Keratinocyte (primary cell): ENCODE measurements at places on chromosomes 6 and 20. TPM values are rescaled to one million over a fixed set of nuclear protein-coding genes. Genes with fewer than 3 reads are reported as not detected.
A peak's percentile ranks its signal among the peaks of the same experiment; 100 is the strongest.

- H3K27ac ChIP-seq: no peak overlapping the region
- DNase-seq: no peak
- no peak overlapping the region for H3K4me3 ChIP-seq
- H3K36me3 ChIP-seq: no peaks in the 10 kb centered on the region
- no peaks in the 10 kb centered on the region for H3K4me1 ChIP-seq
- peaks cover 33% of the 10 kb centered on the region for H3K27me3 ChIP-seq
These were observed 70.5 kb upstream of the SLCO4A1 start for GRCh38 chr20:62571669-62572344.

- H3K36me3 ChIP-seq: no peaks in the 10 kb centered on the region
- H3K27me3 ChIP-seq: no peaks in the 10 kb centered on the region
- no peak for DNase-seq
- peaks cover 17% of the 10 kb centered on the region for H3K4me1 ChIP-seq
These were observed 73.8 kb downstream of the MAP3K5 start for GRCh38 chr6:136718476-136718875.

Gene OPRM1
- not detected in 3 replicates for polyA plus RNA-seq

Gene DAAM2
- polyA plus RNA-seq: 0.01 TPM in 1 of 3 replicates, not detected in the others

Gene HCK
- polyA plus RNA-seq: 0.03 TPM in 1 of 3 replicates, not detected in the others

DNA sequence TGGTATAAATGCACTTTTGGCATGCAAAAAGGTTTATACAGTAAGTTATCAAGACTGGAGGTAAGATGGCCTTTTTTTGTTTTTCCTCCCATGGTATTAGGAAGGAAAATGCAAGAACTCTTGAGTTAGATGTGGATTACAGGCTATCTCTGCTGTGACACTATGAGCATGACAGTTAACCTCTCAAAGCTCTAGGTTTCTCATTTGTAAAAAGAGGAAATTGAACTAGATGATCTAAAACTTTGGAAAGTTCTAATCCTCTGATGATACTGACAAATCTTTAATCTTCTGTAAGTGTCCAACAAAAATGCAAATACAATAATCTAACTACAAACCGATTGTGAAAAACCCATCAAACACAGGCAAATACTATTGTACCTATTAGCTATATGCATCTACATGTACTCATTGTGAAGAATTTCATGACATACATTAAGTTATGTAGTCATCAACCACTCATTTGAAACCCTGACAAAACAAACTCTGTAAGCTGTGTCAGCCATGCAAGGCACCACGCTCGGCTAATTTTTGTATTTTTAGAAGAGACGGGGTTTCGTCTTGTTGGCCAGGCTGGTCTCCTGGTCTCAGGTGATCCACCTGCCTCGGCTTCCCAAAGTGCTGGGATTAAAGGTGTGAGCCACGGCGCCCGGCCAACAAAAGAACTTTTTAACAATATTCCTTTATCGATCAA, 4.2 kb downstream of the CDK19 start:
- peaks cover 7% of the 10 kb centered on the region for H3K4me1 ChIP-seq
- DNase-seq: no peak
- H3K36me3 ChIP-seq: no peaks in the 10 kb centered on the region
- no peaks in the 10 kb centered on the region for H3K27me3 ChIP-seq

GRCh38 chr20:22437354-22437753, 147.0 kb downstream of the FOXA2 start:
- H3K36me3 ChIP-seq: no peaks in the 10 kb centered on the region
- H3K4me1 ChIP-seq: no peaks in the 10 kb centered on the region
- no peaks in the 10 kb centered on the region for H3K27me3 ChIP-seq

GRCh38 chr6:137571854-137572253, 77.7 kb upstream of the OLIG3 start:
- H3K4me1 ChIP-seq: no peaks in the 10 kb centered on the region
- no peak overlapping the region for H3K4me3 ChIP-seq
- no peaks in the 10 kb centered on the region for H3K36me3 ChIP-seq
- no peak for DNase-seq

Gene BPIFB1
- not detected in 3 replicates for polyA plus RNA-seq

Gene SIRPB1
- 0.06 TPM in 1 of 3 replicates, not detected in the others for polyA plus RNA-seq

- no peaks in the 10 kb centered on the region for H3K36me3 ChIP-seq
- H3K4me1 ChIP-seq: peaks cover 52% of the 10 kb centered on the region
- no peaks in the 10 kb centered on the region for H3K27me3 ChIP-seq
- DNase-seq: peak; percentile 89
- H3K4me3 ChIP-seq: peak within 1 kb of the TSS; percentile 60
These were observed at the start of gene JPH2 for GRCh38 chr20:44187054-44187771. Gene JPH2 (minus strand): TSS chr20:44187188. CDS start chr20:44186705, 483 bp downstream.

DNA sequence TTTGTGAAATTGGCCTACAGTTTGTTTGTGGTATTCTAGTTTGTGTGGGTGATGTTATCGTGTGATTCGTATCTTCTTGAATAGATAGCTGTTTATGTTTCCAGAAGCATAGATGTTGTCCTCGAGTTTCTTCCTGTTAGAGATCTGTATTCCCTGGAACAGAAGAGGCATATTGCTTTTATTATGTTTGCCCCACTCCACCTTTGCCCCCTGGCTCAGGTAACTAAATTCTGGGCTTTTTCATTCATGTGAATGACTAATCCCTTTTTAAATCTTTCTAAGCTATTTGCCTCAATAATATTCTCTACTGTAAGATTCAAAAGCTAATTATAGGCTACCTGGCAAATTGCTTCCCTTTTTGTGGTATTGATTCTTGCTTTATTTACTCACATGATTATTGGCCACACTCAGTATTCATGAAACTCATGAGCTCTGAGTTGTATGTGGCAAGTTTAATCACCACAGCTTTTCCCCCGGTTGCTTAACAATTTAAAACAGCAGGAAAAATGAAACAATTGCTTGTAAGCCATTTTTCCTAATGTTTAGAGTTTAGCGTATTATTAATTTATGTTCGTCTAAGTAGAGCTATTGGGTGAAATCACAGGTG, 12.6 kb downstream of the RNF217 start:
- H3K4me3 ChIP-seq: no peak overlapping the region
- peaks cover 18% of the 10 kb centered on the region for H3K4me1 ChIP-seq
- no peaks in the 10 kb centered on the region for H3K27me3 ChIP-seq
- H3K27ac ChIP-seq: no peak overlapping the region

Gene APOBEC2
- polyA plus RNA-seq: 0.05 TPM in 1 of 3 replicates, not detected in the others

DNA sequence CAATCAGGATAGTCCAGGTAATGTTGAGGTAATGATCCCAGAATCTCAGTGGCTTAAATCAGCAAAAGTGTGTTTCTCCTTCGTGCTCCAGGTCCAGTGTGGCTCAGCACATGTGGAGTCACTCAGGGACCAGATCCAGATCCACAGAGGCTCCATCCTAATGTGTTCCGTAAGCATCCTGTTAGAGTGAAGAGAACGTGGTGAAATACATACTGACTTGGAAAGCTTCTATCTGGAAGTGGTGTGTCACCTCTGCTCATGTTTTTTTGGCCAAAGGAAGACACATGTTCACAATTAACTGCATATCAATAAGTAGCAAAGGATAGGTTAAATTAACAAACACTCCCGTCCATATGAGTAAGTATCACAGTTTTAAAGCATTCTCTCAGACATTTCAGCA, 26.8 kb upstream of the PREP start:
- peaks cover 25% of the 10 kb centered on the region for H3K4me1 ChIP-seq
- H3K27me3 ChIP-seq: no peaks in the 10 kb centered on the region
- H3K36me3 ChIP-seq: no peaks in the 10 kb centered on the region
- no peak overlapping the region for H3K27ac ChIP-seq
- no peak for DNase-seq

- no peaks in the 10 kb centered on the region for H3K36me3 ChIP-seq
- no peak for DNase-seq
- no peak overlapping the region for H3K27ac ChIP-seq
- H3K4me3 ChIP-seq: no peak overlapping the region
- peaks cover 38% of the 10 kb centered on the region for H3K27me3 ChIP-seq
These were observed 82.9 kb downstream of the SCML4 start for GRCh38 chr6:107741191-107741680.

GRCh38 chr20:58467572-58468527, 47.3 kb downstream of the APCDD1L start:
- no peak overlapping the region for H3K4me3 ChIP-seq
- DNase-seq: no peak
- H3K36me3 ChIP-seq: no peaks in the 10 kb centered on the region
- no peak overlapping the region for H3K27ac ChIP-seq
- H3K27me3 ChIP-seq: no peaks in the 10 kb centered on the region

GRCh38 chr20:48879612-48880245, 41.8 kb upstream of the ARFGEF2 start:
- no peak for DNase-seq

- H3K4me1 ChIP-seq: no peaks in the 10 kb centered on the region
- no peaks in the 10 kb centered on the region for H3K27me3 ChIP-seq
- H3K4me3 ChIP-seq: no peak overlapping the region
- no peaks in the 10 kb centered on the region for H3K36me3 ChIP-seq
- no peak overlapping the region for H3K27ac ChIP-seq
These were observed 94.8 kb downstream of the BTBD3 start for GRCh38 chr20:12012241-12013222.

GRCh38 chr20:1827974-1828785, 67.0 kb upstream of the SIRPA start:
- H3K27me3 ChIP-seq: no peaks in the 10 kb centered on the region
- H3K4me1 ChIP-seq: peaks cover 38% of the 10 kb centered on the region
- no peaks in the 10 kb centered on the region for H3K36me3 ChIP-seq
- peak overlapping the region; percentile 93 for H3K27ac ChIP-seq
- DNase-seq: no peak

DNA sequence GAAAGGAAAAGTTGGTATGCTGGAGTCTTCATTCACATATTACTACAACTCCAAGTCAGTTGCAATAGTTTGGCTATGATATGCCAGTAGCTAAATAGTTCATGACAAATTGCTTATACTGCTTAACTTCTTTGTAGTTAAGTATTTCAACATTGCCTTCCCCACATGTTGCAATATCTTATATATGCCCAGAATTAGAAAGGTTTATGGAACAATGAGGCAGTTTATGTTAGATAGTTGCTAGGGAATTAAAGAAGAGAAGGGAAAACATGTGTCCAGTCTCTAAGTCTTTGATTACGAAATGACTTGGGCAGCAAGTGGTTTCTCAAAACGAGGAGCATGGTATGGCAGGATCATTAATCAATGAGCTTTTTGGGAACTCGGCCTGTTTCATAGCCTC, 145.8 kb downstream of the PLCB4 start:
- DNase-seq: no peak
- no peaks in the 10 kb centered on the region for H3K27me3 ChIP-seq
- H3K4me3 ChIP-seq: no peak overlapping the region
- H3K4me1 ChIP-seq: no peaks in the 10 kb centered on the region
- no peak overlapping the region for H3K27ac ChIP-seq

- DNase-seq: no peak
- no peak overlapping the region for H3K27ac ChIP-seq
- no peaks in the 10 kb centered on the region for H3K4me1 ChIP-seq
- no peaks in the 10 kb centered on the region for H3K27me3 ChIP-seq
- H3K4me3 ChIP-seq: no peak overlapping the region
These were observed 186.1 kb upstream of the SCGN start for GRCh38 chr6:25465941-25466340.

DNA sequence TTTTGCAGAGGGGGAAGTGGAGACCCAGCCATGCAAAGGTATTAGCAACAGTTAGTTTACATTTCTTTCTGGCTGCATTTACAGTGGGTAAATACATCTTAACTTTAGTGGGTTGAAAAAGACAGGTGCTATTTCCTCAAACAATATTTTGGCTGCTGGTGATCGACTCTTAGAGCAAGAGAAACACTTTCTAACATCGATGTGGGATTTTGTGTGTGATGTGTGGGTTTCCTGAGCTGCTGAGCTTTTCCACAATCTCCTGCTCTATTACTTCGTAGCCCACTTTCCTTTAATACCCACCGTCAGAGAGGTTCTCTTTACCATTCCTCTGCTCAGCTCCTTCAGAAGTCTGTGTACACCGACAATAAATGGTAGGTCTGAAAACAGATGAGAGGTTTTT, 339.0 kb downstream of the NRN1 start:
- H3K36me3 ChIP-seq: no peaks in the 10 kb centered on the region
- no peaks in the 10 kb centered on the region for H3K27me3 ChIP-seq
- no peak overlapping the region for H3K4me3 ChIP-seq
- no peak for DNase-seq
- peaks cover 33% of the 10 kb centered on the region for H3K4me1 ChIP-seq

GRCh38 chr6:92380803-92381601, 1038.4 kb downstream of the EPHA7 start:
- H3K4me3 ChIP-seq: no peak overlapping the region
- no peaks in the 10 kb centered on the region for H3K27me3 ChIP-seq
- no peaks in the 10 kb centered on the region for H3K36me3 ChIP-seq
- DNase-seq: no peak
- H3K27ac ChIP-seq: no peak overlapping the region
- H3K4me1 ChIP-seq: no peaks in the 10 kb centered on the region

DNA sequence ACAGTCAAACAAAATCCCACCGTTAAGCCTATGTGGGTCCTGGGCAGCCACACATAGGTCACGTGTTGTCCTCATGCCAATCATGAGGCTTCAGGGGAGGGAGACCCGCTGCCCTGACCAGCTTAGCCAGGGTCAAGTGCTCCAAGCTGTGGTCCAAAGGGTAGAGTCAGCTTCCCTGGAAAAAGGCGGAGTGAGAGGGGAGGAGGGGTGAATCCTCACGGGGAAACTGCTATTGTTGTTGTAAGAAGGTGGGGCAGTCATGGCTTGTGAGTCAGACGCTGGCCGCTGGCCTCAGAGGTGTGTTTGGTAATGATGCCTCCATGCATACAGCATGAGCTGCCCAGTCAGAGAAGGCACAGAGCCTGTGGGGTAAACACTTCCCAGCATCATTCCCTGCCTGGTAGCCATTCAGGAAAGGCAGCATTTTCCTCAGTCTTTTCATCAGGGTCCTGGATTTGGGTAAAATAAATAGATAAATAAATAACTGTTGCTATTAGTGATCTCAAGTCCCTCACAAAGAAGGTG, 8.7 kb downstream of the CST3 start:
- peaks cover 8% of the 10 kb centered on the region for H3K36me3 ChIP-seq
- H3K27ac ChIP-seq: peak overlapping the region; percentile 21
- H3K4me1 ChIP-seq: peaks cover 32% of the 10 kb centered on the region
- no peak overlapping the region for H3K4me3 ChIP-seq
- no peaks in the 10 kb centered on the region for H3K27me3 ChIP-seq

DNA sequence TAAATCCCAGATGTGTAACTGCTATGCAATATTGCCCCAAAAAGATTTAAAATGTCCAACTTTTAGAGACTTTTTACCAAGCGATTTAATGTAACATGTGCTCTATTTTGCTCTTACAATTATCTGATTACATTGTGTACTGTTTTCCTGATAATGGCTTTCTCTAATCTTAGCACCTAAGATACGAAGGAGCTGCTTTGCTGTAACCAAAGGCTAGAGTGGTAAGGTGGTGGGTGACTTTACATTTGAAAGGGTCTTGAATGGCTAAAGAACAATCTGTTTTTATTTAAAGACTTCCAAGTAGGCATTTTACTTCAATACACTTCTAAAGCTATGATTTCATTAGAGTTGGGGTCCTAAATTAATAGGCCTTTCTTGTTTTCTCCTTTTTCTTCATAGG, 1201.6 kb upstream of the MAP3K7 start:
- no peaks in the 10 kb centered on the region for H3K27me3 ChIP-seq
- no peaks in the 10 kb centered on the region for H3K4me1 ChIP-seq
- no peak overlapping the region for H3K27ac ChIP-seq
- H3K4me3 ChIP-seq: no peak overlapping the region
- H3K36me3 ChIP-seq: no peaks in the 10 kb centered on the region
- DNase-seq: no peak

Gene SNX14
- 54.5 to 97.5 TPM (median 75.8 TPM) in 3 replicates for polyA plus RNA-seq

- no peaks in the 10 kb centered on the region for H3K4me1 ChIP-seq
- H3K27me3 ChIP-seq: no peaks in the 10 kb centered on the region
- H3K4me3 ChIP-seq: no peak overlapping the region
- peaks cover 78% of the 10 kb centered on the region for H3K36me3 ChIP-seq
- no peak overlapping the region for H3K27ac ChIP-seq
These were observed 54.8 kb downstream of the DSTN start for GRCh38 chr20:17624551-17625245.
